ENCODE measurements at places on chromosomes 12 and 14.

GRCh38 chr14:71371711-71372396 lies 464.6 kb downstream of the PCNX1 start:
- no peak for DNase-seq

- DNase-seq = no peak
Observed at GRCh38 chr12:66103016-66103913, 27.3 kb downstream of the LLPH start.

GRCh38 chr12:100955139-100955538 lies 160.6 kb downstream of the ANO4 start:
- DNase-seq = no peak

DNA sequence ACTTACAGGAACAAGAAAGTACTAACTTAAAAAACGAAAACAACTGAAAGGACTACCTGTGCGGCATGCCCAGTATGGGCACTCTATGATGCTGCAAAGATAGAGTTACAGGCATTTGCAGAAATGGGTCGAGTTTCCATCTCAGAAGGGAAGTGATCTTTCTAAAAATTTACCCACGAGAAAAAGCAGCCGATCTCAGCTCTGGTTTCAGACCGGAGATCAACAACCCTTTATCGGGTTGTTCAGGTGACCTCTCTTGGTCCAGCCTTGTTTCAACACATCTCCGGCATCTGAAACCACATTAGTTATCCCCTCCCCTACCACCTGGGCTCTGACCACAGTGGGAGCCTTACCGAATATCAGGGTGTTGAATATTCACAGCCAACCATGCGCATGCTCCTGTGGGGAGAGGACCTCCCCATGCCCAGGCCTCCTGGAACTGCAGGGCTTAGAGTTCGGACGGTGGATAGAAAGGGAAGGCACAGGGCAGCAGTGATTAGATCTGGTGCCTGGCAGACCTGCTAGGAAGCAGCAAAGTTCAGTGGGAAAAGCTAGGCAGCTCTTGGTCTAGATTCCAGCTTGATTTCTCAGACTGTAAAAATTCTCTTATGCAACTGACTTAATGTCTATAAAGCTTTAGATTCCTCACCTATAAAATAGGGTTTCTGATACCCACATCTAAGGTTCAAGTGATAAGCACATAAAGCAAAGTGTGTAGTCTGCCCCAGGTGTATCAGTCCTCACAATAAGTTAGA lies 906.0 kb downstream of the VRK1 start:
- no peak for DNase-seq

- no peak for DNase-seq
Observed at GRCh38 chr12:73180734-73181133, 908.6 kb downstream of the TRHDE start.

DNA sequence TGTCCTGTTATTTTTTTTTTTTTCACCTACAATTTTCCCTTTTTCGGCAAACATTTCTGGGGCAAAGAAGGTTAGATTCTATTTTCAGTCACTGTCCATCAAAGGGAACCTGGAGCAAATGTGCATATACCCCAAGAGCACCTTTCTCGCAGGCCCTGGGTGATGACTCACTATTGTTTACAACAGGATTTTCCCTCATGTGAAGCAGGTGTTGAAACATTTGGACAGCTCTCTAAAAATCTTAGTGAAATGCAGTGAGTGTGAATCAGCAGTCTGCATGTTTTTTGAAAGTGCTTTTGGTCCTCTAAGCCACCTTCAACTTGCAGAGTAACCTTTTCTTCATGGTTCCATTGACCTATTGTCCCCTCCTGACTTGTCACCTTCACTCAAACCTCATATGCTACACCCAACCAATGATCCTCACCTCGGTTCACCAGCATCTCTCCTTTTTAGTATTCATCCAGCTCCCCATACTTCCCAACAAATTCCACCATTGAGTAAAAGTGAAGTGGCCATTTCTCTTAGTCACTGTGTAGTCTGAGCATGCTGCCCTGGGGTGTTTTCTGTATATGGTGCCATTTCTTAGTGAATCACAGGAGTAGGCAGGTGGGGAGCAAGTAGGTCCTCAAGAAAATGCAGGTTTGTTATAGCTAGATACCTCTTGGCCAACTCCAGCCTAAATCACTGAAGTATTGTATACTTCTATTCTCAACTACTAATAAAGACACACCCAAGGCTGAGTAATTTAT lies 260.2 kb downstream of the BMP4 start:
- no peak for DNase-seq

GRCh38 chr12:61985830-61986229 lies 274.4 kb upstream of the USP15 start:
- no peak for DNase-seq

DNA sequence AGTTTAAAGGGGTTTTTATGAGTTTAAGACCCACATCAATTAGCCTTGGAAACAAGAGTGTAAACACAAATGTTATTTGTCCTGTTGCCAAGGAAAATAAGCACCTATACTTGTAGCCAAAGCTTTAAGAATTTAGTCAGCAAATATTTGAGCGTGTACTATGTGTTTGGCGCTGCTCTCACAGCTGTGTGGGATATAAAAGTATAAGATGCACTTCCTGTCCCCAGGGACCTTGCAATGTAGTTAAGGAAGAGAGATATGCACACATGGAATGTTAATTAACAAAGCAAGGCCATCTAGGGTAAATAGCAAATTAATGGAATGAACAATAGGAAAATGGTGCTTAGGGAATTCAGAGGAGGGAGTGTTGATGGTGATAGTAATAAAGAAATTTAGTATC lies 134.9 kb upstream of the SRRM4 start:
- DNase-seq = no peak

- DNase-seq = no peak
Observed at GRCh38 chr14:78451319-78451695, 281.1 kb downstream of the NRXN3 start.

GRCh38 chr12:108548954-108549521 lies 11.9 kb downstream of the SART3 start:
- DNase-seq = no peak

DNA sequence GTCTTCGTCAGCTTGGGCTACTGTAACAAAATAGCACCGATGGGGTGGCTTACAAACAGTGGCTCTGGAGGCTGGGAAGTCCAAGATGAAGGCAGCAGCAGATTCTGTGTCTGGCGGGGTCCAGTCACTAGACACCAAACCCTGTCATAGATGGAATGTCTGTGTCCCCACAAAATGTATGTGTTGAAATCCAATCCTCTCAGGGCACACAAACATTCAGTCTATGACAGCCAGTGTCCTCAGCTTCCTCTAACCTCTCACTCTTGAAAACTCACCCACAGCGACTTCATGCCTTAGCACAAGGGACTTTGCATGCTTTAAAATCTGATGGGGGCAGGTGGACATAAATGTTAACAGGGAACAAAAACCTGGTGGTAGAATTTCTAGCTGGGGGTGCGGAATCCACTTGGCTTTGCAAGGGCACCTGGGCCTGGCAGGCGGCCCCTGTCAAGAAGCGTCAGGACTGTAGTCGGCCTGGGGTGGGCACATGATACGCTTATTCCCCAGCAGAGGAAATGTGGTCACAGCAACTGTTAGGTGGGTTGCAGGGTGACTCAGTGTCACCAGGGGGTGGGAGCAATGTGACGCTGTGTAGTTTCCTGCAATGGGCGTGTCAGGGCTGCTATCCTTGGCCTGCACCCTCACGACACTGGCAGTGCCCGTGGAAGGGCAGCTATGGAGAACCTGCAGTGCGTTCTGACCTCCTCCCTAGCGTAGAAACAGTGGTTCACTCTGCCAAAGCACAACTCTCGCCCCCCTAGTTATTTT lies 17.7 kb downstream of the RIN3 start:
- DNase-seq = no peak

DNA sequence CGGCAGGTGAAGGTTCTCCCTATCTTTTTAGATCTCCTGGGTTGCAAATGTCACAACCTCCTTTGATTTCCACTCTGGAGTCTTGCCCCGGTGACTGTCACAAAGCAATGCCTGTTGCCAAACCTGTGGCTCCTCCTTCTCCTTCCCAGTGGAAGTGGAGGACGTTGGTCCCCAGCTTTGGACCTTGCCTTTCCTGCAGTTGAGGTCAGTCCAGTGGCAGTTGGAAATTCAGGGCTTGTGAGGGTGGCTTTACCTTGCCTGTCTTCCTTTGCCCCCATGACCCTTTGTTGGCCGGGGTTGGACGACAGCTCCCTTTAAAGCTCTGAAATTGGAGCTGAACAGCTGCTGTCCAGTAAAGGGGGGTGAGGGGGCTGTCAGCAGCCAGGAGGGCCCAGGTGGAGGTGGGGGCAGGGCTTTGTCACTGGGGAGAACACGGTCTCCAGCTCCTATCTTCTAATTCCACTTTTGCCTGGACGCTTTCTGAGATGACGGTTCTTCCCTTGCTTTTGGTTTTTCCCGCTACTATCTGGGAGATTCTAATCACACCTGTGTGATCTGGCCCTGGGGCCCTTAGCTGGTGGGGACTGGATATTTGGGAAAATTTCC lies 4.1 kb downstream of the TEAD4 start:
- no peak for DNase-seq

- DNase-seq = no peak
Observed at GRCh38 chr14:45531022-45531421, 278.0 kb upstream of the MIS18BP1 start.

DNA sequence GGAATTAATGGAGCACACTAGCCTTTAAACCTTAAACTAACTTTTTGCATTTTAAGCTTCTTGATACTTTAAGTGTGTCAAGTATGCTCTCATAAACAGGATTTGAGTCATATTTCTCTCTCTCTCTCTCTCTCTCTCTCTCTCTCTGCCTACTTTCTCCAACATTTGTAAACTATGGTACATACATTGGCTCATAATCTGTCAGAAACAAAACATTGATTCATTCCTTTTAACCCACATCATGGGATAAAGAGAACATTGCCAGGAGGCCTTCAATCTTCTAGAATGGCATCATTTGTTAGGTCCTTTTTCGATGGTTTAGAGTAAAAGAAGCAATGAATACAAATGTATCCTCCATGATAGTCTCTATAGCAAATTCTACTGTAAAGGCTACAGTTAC lies 81.6 kb upstream of the RERGL start:
- DNase-seq = no peak

DNA sequence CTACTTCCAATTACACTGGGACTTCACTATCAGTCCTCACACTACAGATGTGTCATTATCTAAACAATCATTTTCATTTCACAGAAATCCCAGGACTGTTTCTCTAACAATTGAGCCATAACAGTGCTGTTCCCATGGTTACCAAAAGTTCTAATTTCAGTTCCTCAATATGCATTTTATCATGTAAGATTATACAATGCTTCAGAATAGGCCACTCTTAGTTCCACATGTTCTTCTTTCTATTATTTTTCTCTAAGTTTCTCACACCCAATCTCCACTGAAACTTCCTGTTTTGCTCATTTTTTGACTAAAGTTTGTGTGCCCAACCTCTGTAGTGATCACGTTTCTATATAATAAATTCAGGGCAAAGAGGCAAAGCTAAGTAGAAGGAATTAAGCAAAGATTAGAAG lies 185.8 kb downstream of the DUSP6 start:
- no peak for DNase-seq

DNA sequence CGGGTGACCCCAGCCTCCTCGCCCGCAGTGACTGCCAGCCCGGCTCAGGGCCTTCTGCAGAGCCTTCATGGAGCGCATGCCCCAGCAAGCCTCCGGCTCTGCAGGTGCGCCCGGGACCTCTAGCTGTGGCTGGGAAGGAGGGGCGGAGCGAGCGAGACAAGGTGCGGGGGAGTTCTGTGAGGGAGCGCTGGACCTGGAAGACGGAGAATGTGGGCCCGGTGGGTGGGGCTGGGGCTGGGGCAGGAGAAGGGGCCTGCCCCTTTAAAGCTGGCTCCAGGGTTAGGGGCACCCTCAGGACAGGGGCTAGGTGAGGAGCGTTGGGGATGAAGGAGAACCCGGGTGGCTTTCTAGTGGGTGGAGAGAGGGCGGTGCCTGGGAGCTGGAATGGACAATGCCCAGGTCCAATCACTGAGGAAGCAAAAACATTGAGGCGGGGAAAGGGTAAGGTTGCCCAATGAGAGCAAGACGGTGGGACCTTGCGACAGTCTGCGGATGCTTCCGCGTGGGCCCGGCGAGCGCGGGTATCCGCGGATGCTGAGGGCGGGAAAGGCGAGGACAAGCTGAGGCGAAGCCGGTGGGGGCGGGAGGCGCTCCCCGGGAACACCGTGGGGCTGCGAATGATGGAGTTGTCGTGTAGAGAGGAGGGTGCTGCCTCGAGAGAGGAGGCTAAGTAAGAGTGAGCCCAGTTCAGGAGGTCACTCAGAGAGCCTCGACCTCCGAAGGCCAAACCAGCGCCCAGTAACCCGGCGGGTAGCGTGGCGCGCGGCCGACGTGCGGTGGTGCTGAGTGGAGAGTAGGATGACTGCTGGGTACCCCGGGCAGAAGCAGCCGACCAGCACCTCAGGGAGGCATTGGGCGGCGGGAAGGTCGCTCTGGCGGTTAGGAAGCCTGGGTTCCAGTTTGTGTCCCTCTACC lies at the start of gene GLS2:
TSS of gene GLS2 (minus strand) at position 121 of the 915 bp plus-strand sequence. CDS start at position 78, 43 bp downstream.
- peak; percentile 48 for DNase-seq

GRCh38 chr14:39957290-39957689 lies 525.1 kb upstream of the FBXO33 start:
- DNase-seq = no peak

DNA sequence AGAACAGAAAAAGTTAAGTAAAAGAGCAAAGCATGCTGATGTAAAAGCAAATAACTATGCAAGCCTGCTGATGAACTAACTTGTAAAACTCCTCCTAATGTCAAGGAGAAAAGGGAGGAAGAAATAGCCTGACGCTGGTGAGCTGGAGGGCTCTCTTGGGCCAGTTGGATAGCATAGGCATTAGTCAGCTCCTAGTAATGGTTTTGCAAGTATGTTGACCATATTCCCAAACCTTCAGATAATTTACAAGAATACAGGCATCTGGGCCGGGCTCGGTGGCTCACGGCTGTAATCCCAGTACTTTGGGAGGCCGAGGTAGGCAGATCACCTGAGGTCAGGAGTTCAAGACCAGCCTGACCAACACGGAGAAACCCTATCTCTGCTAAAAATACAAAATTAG lies 871.4 kb downstream of the C12orf50 start:
- DNase-seq = no peak

- DNase-seq = no peak
Observed at GRCh38 chr14:32370714-32371113, 41.6 kb downstream of the AKAP6 start.

DNA sequence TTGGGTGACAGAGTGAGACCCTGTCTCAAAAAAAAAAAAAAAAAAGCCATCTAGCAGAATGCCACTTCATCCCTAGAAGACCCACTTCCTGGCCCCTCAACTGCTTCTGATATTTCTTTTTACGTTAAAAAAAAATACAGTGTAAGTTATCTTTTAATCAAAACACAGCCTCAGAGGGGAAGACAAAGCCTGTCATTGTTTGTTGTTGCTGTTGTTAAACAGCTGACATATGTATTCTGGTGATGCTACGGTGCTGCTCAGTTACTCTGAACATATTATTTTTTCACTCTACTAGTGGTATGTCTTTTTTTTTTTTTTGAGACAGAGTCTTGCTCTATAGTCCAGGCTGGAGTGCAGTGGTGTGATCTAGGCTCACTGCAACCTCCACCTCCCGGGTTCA lies 75.4 kb downstream of the PAPLN start:
- no peak for DNase-seq

GRCh38 chr14:87934185-87934584 lies 58.8 kb downstream of the GALC start:
- no peak for DNase-seq

All from left renal pelvis (tissue), 4 donors.